Tibial nerve (tissue), 4 donors: ENCODE measurements at places on chromosomes 7 and 10. TPM values are rescaled to one million over a fixed set of nuclear protein-coding genes. Genes with fewer than 3 reads are reported as not detected.

The RAPGEF5 gene
- total RNA-seq = 78.4 TPM

DNA sequence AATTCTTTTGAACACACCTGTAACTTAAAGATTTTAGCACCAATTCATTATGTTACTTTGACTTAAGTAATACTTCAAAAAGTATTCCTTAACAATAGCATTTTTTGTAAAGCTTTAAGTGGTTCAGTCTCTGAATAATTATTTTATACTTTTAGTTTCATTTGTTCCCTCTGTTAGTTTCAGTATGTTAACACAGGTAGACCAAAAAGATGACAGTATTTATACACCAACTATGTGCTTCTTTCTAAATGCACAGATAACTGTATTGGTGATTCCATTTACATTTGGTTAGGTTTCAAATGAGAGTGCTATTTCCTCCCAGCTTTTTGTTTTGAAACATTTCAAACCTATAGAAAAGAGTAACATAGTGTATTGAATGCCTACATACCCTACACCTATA lies 14.0 kb downstream of the RALA start:
- no peaks in the 10 kb centered on the region for H3K36me3 ChIP-seq
- H3K4me3 ChIP-seq = no peak overlapping the region
- H3K27ac ChIP-seq = no peak overlapping the region
- H3K27me3 ChIP-seq = no peaks in the 10 kb centered on the region

DNA sequence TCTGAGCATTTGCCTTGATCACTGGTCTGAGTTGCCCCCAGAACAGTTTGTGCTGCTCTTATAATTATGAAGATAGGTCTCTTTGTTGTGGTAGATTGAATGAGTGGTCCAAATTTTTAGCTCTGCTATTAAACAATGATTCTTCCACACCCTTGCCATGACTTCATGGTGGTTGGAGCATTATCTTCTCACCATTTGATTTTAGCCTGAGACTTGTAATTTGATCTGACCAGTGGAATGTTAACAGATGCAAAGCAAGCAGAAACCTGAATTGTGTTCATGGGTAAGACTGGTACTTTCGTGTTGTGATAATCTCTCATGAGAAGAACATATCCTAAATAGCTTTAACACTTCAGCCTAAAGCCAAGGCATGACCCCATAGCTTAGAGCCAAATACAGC lies 139.1 kb downstream of the TFPI2 start:
- no peaks in the 10 kb centered on the region for H3K4me1 ChIP-seq
- no peaks in the 10 kb centered on the region for H3K27me3 ChIP-seq
- DNase-seq = no peak
- H3K4me3 ChIP-seq = no peak overlapping the region

- H3K4me1 ChIP-seq = peaks cover 13% of the 10 kb centered on the region
- peaks cover 84% of the 10 kb centered on the region for H3K27me3 ChIP-seq
- H3K36me3 ChIP-seq = no peaks in the 10 kb centered on the region
- H3K27ac ChIP-seq = no peak overlapping the region
- peak overlapping the region; percentile 28 for H3K4me3 ChIP-seq
Measured at GRCh38 chr7:155532792-155533119, 13.6 kb downstream of the CNPY1 start.

DNA sequence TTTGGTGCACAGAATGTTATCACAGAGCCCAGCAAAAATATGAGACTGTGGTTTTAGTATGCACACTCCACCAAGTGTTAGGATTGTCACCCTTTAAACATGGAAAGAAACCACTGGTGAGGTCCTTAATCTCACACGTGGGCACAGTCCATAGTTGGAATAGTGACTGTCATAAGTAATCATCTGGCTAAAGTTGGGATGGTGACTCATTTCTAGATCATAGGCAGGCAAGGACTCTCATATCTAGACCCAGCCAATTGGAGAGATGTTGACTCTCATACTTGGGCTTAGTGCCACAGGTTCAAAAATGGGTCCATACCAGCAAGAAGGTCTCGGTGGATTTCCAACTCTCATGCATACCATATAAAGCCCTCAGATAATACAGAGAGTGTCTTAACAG lies 39.6 kb upstream of the ZNF680 start:
- no peaks in the 10 kb centered on the region for H3K36me3 ChIP-seq
- no peak overlapping the region for H3K27ac ChIP-seq
- H3K4me1 ChIP-seq = no peaks in the 10 kb centered on the region
- H3K4me3 ChIP-seq = no peak overlapping the region
- no peaks in the 10 kb centered on the region for H3K27me3 ChIP-seq
- DNase-seq = no peak

- H3K27me3 ChIP-seq = no peaks in the 10 kb centered on the region
- no peak overlapping the region for H3K4me3 ChIP-seq
- no peak overlapping the region for H3K27ac ChIP-seq
- DNase-seq = peak; percentile 76
- no peaks in the 10 kb centered on the region for H3K4me1 ChIP-seq
- H3K36me3 ChIP-seq = no peaks in the 10 kb centered on the region
Measured at GRCh38 chr10:96642973-96643372, 56.2 kb upstream of the TM9SF3 start.

DNA sequence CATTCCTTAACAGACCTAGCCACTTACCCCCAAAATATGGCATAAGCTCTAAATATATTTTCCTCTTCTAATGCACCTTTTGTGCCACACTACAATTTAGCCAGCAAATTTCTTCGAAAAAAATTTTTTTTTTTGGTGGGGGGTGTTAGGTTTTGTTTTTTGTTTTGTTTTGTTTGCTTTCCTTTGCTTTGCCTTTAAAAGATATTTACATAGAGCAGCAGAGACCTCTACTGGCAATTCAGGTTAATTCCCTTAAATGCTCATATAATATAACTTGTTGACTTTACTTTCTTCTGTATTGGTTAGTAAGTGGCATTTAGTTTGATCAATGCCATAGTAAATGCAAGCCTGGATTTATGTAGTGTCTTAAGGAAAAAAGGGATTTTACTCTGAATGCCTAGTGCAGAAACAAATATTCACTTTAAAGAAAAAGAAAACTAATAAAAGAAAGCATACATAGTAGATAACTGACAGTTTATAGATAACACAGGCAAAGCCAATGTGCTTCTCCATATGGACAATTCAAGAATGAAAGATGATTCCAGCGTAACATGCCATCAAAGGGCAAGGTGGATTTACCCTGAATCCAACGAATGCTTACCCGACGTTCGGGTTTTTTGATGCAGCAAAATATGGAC lies 1250.6 kb downstream of the GATA3 start:
- DNase-seq = no peak
- no peaks in the 10 kb centered on the region for H3K4me1 ChIP-seq
- no peaks in the 10 kb centered on the region for H3K27me3 ChIP-seq
- H3K4me3 ChIP-seq = no peak overlapping the region

GRCh38 chr7:98284335-98285036 lies 3.0 kb downstream of the BRI3 start:
- H3K27ac ChIP-seq = peak overlapping the region; percentile 99
- peak; percentile 57 for DNase-seq
- peaks cover 59% of the 10 kb centered on the region for H3K4me1 ChIP-seq
- peak overlapping the region; percentile 36 for H3K4me3 ChIP-seq
- no peaks in the 10 kb centered on the region for H3K27me3 ChIP-seq
- H3K36me3 ChIP-seq = peaks cover 29% of the 10 kb centered on the region

- H3K4me1 ChIP-seq = peaks cover 4% of the 10 kb centered on the region
- H3K27ac ChIP-seq = no peak overlapping the region
- no peaks in the 10 kb centered on the region for H3K27me3 ChIP-seq
- H3K36me3 ChIP-seq = peaks cover 37% of the 10 kb centered on the region
Measured at GRCh38 chr10:87887146-87887545, 23.7 kb downstream of the PTEN start.

- no peaks in the 10 kb centered on the region for H3K36me3 ChIP-seq
- no peak overlapping the region for H3K4me3 ChIP-seq
- DNase-seq = no peak
- H3K27me3 ChIP-seq = no peaks in the 10 kb centered on the region
- no peaks in the 10 kb centered on the region for H3K4me1 ChIP-seq
Measured at GRCh38 chr10:131314799-131315198, 3.3 kb upstream of the TCERG1L start.

DNA sequence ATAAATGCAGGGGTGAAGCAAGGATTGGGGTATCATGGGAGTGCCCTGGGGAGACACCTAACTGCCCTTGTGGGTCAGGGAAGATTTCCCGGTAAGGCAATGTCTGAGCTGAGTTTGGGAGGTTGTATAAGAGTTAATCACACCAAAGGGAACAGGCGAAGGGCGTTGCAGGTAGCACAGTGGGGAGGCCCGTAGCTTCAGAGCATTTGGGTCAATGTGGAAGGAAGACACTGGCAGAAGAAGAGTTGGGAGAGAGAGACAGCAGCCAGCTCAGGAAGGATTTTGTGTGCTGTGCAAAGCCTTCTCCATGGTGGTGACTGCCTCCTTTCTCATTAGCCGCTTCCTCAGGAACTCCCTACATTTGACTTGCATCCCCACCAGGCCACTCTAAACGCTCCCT lies 80.8 kb upstream of the LEP start:
- no peaks in the 10 kb centered on the region for H3K4me1 ChIP-seq
- no peaks in the 10 kb centered on the region for H3K36me3 ChIP-seq
- H3K27me3 ChIP-seq = no peaks in the 10 kb centered on the region
- DNase-seq = no peak

DNA sequence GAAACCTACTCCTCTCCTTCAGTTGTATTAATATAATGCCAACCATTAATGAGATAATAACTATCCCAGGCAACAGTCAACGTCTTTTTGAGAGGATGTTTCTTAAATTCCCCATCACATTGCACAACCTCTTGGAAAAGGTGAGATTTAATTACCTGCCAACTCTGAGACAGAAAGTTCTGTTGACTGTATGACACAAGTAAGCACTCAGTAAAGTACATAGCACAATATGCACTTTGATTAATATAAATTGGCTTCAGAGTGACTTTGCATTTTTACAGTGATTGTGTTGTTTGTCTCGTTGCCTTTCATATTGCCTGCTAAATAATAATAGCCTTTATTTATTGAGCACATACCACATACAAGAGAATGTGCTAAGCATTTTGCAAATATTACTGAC lies 46.7 kb downstream of the CAV1 start:
- no peaks in the 10 kb centered on the region for H3K36me3 ChIP-seq
- H3K27ac ChIP-seq = no peak overlapping the region
- no peaks in the 10 kb centered on the region for H3K4me1 ChIP-seq
- no peak for DNase-seq
- H3K27me3 ChIP-seq = no peaks in the 10 kb centered on the region
- H3K4me3 ChIP-seq = no peak overlapping the region

- H3K27ac ChIP-seq = no peak within 1 kb of the TSS
- peaks cover 45% of the 10 kb centered on the region for H3K27me3 ChIP-seq
- H3K4me1 ChIP-seq = no peaks in the 10 kb centered on the region
- no peaks in the 10 kb centered on the region for H3K36me3 ChIP-seq
- peak within 1 kb of the TSS; percentile 39 for H3K4me3 ChIP-seq
- no peak for DNase-seq
Measured at GRCh38 chr7:128361411-128362379, at the start of gene PRRT4. PRRT4 (minus strand) TSS chr7:128361690.

DNA sequence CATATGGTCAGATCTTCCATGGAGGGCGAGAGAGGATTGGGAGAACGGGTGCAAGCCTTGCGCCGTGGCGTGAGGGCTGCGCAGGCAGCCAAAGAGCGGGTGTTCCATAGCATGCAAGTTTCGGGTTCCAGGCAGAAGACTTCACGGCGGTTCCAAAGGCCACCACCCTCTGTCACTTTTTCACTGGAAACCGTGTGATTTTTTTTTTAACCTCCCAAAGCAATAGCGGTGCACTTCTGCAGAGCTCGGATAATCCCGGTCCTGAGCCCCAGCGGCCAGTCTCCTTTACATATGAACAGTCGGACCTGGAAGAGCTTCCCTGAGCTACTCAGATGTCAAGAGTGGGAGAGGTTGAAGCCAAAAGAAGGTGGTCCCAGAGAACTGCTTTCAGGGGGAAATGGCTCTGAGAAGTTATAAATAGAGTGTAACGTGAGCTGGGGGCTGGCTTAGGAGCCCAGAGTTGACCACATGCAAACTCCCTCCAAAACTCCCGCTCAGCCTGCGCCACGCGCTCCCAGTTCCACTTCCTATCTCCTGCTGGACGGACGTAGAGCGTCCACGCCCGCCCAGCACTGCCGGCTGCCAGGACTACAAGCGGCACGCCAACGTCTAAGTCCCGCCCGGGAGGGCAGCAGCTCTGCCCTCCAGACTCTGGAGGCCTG lies at the start of gene MEOX2:
Gene MEOX2 (minus strand): TSS at position 389 of the 662 bp plus-strand sequence. CDS start 281 bp downstream, at position 108.
- H3K36me3 ChIP-seq = no peaks in the 10 kb centered on the region
- H3K27ac ChIP-seq = peak within 1 kb of the TSS; percentile 90
- peaks cover 7% of the 10 kb centered on the region for H3K27me3 ChIP-seq
- H3K4me1 ChIP-seq = no peaks in the 10 kb centered on the region
- peak; percentile 85 for DNase-seq

DNA sequence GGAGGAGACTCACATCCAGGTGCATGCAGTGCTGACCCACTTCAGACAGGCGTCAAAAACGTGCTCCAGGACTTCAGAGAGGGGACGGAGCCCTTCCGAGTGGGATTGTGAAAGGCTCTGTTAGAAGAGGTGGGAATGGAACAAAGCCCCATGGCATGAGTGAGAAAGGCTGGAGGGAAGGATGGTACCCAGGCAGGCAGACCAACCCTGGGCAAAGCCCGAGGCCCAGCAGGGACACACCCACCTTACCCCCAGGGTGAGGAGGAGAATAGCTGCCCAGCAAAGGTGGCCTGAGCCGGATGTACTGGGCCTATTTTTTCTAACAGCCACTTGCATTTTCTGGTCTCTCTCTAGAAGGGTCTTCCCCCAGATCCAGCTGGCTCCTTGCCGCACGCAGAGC lies 14.8 kb downstream of the CHAT start:
- H3K36me3 ChIP-seq = no peaks in the 10 kb centered on the region
- no peak overlapping the region for H3K27ac ChIP-seq
- H3K4me3 ChIP-seq = no peak overlapping the region
- no peaks in the 10 kb centered on the region for H3K4me1 ChIP-seq

DNA sequence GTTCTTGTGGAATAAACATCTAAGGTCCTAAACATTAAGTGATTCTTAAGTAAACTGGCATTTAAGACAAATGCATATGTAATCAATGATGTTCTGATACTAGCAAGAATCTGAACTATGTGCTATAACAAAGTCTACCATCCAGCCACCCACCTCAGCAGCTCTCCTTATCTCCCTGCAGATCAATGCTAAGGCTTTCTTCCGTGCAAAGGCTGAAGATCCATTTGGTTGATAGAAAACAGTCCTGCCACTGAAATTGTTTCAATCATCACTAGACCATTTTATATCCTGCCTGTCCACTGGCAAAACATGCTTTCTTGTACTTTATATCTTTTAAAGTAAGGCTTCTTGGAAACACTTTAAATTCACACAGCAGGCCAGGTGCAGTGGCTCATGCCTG lies 6.3 kb upstream of the SMKR1 start:
- DNase-seq = no peak
- H3K4me1 ChIP-seq = no peaks in the 10 kb centered on the region
- no peak overlapping the region for H3K4me3 ChIP-seq
- H3K27me3 ChIP-seq = no peaks in the 10 kb centered on the region
- no peak overlapping the region for H3K27ac ChIP-seq
- no peaks in the 10 kb centered on the region for H3K36me3 ChIP-seq

DNA sequence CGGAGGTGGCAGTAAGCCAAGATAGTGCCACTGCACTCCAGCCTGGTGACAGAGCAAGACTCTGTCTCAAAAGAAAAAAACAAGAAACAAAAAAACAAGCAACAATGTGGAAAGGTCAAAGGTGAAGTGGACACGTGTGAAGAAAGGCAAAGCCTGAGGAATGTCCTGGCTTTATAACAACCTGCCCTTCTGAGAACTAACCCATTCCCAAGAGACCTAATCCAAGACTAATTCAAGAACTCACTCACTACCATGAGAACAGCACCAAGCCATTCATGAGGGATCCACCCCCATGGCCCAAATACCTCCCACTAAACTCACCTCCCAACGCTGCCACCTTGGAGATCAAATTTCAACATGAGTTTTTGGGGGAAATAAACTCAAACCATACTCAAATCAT lies 47.5 kb upstream of the KIF5B start:
- no peaks in the 10 kb centered on the region for H3K27me3 ChIP-seq
- no peak overlapping the region for H3K27ac ChIP-seq
- H3K36me3 ChIP-seq = no peaks in the 10 kb centered on the region
- H3K4me1 ChIP-seq = no peaks in the 10 kb centered on the region
